ENCODE measurements at places on chromosomes 5 and 9.

DNA sequence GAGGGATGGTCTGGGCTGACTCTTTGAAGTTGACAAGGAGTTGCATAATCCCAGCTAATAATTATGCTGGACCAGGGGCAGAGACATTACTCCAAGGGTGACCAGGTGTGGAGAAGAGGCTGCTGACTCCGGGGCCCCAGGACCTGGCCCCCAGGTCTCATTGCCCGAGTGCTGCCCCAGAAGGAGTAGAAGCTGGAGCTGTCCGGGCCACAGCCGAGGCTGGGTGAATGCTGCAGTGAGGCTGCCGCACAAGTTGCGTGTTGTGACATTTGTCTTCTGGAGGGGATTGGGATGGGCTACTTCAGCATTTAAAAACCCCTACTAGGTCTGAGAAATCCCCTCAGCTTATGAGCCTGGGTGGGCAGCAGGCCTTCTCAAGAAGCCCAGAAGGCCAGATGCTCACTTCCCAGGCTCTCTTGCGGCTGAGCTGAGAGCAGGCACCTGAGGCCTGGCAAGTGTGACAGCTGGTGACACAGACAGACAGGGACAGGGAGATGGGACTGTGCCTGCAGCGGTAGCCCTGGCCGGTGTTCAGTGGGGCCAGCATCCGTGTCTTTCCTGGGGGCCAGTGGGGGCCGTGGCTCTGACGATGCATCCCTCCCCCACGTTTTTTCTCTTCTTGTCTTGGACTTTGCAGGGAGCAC, 122.8 kb downstream of the KCNIP1 start:
- no peak for DNase-seq

DNA sequence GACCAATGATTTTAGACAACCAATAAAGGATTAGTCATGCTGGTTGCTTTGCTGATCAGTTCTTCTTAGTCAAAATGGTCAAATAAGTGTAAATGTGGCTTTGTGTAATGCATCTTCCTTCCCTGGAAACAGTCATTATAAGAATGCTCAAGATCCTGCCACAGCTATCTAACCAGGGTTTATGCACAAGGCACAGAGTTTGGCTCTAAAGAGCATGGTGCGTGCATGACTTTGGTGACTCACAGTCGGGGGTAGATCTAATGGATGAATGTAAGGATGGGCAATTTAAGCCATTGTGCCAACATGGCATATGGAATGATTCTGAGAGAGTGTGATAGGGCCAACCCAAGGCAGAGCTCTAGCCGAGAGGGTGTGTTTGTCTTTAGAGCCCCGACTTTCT, 6.5 kb downstream of the LIX1 start:
- no peak for DNase-seq

GRCh38 chr5:143679777-143680176, 132.2 kb upstream of the HMHB1 start:
- no peak for DNase-seq

GRCh38 chr5:115524199-115524847, 20.3 kb downstream of the FEM1C start:
- no peak for DNase-seq

DNA sequence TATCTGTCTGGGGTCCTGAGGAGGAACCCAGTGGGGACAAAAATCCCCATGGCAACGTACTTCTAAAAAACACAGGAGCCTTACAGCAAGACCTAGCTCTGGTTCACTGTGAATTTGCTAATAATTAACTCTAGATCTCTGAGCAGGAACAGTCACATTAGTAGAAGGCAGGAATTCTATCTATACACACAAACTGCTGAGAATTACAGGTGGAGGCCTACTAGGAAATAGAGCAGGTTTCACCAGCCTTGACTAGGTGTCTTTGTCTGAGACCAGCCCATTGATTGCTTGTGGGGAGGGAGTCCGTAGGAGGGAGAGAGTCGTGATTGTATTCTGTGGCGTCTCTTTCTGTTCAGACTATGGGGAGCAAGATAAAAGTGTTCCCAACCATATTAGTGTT, 44.8 kb downstream of the PRLR start:
- DNase-seq, result no peak

GRCh38 chr5:58988938-58989337, 406.1 kb downstream of the RAB3C start:
- DNase-seq, result no peak

DNA sequence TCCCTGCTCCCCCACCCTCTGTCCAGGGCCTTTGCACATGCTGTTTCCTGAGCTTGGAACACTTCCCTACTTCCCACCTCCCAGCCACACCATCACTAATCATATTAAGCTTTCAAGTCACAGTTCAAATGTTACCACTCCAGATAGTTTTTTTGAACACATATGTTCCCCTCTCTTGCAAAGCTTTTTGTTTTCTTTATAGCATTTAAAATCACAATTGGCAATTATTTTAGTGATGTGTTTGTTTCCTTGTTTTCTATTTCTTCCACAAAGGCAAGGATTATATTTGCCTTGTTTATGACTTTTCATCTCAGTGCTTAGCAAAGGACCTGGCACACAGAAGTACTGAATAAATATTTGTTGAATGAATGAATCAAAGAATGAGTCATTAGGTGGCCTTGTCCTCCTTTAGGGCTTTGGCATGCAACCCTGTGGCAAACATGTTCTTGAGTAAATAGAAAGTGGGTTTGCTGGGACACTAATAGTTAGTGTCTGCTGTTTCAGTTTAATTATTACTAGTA, 386.8 kb downstream of the FGF10 start:
- no peak for DNase-seq

GRCh38 chr5:139759219-139759721, 36.3 kb upstream of the PSD2 start:
- DNase-seq, result no peak

DNA sequence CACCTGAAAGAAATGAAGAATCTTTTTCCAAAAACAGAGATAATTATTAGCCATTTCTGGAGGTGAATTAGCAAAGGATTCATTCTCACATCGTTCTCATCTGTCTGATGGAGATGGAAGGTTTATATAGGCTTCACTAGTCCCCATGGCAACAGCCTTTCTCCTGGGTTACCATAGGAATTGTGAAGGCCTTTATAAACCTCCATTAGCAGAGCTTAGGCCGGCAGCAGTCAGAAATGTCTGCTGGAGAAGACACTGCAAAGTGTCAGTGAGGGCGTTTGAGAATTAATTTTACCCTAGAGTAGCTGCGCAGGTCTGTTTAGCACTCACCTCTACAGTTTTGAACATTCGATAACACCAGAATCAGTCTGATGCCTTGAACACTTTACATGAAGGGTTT, 290.4 kb upstream of the NR4A3 start:
- DNase-seq, result no peak

DNA sequence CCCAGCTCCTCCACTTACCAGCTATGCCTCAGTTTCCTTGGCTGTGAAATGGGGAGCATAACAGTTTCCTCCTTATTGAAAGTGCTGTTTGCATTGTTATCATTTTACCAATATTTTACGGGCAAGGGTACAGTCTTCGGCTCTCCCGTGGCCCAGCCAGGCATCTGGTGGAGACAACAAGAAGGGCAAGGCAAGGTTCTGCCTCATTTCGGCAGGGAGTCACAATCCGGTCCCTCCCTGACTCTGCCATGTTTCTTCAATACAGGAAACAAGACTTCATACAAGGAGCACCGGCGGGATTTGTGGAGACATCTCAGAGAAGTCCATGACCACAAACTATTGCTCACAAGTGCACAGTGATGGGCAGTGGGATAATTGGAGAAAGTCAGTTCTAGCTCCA, 174.0 kb downstream of the FGF18 start:
- no peak for DNase-seq
